Fibroblast of pulmonary artery (primary cell): ENCODE measurements at places on chromosomes 5 and 9.

DNA sequence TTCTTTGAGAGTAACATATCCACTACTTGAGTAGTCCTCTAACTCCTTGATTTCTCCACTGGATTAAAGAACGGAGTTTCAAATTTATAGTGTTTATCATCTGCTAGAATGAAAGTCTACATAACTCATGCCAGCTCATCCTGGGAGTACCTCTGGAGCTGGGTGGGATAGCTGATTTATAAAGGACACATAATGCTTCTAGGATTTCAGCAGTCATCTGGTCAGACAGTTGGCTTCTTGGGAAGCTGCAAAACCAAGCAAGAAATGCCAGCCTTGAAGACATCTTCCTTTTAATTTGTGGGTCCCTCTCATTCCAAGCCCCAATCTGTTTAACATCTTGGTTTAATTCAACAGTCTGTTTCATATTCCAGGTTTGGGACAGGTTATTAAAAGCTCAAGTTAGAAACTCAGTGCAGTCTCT lies 3.2 kb downstream of the GALNT10 start:
- no peak for DNase-seq

GRCh38 chr5:34501840-34502239 lies 154.3 kb upstream of the RAI14 start:
- no peak for DNase-seq

GRCh38 chr5:82018462-82018861 lies 46.6 kb downstream of the ATG10 start:
- DNase-seq = peak; percentile 6

GRCh38 chr5:122653087-122654017 lies 121.5 kb upstream of the SNX2 start:
- peak; percentile 56 for DNase-seq

GRCh38 chr5:111135363-111135762 lies 43.2 kb downstream of the WDR36 start:
- DNase-seq = no peak

DNA sequence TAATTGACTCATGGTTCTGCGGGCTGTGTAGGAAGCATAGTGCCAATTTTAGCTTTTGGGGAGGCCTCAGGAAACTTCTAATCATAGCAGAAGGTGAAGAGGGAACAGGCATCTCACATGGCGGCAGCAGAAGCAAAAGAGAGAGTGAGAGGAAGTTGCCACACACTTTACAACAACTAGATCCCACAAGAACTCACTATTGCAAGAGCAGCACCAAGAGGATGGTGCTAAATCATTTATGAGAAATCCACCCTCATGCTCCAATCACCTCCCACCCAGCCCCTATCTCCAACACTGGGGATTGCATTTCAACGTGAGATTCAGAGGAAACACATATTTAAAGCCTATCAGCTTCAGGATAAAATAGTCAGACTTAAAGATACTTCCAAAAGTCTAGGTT lies 36.1 kb upstream of the LPAR1 start:
- no peak for DNase-seq

- no peak for DNase-seq
Measured at GRCh38 chr9:117149996-117150395, 264.9 kb downstream of the ASTN2 start.

DNA sequence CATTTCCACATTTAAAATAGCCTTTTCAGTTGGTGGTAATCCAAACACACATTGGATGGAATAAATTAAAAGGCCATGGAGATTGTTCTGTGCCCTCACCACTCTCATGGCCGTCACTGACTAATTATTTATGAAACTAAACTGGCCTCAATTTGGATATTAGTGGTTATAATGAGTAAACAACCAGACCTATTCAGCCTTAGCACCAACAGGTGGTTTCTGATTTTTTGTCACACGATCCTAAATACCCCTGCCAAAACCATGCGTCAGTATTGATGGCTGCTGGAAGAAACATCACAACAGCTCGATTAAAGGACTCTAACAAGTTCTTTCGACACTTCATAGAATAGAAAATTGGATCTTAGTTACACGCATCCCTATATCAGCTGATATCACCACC lies 276.0 kb upstream of the DAP start:
- DNase-seq = no peak

DNA sequence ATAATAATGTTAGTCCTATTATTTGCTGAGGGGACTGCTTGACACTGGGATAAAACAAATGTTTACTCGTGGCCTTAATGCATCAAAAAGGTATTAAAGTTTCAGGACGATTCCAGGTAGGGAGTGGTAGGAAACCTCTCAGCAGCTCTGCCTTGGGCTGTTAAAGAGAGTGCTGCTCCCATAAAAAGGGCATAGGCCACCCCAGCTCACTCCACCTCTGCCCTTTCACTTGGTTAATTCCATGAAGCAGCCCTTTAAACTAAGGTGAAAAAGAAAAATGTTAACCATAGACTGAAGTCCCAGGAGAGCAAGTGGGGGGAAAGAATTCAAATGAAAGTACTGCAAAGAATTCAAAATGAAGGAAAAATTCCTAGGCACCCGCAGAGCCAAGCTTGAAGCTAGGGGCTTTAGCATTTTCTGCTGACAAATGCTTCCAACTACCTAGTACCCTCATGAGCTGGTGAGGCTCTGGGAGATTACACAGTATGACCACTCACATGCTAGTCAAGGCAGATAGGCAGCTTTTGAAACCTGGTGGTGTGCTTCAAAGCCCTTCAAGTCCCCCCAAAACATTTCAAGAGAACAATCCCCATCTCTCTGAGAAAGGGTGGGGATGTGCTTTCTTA lies 8.5 kb downstream of the KLF9 start:
- no peak for DNase-seq

- DNase-seq = no peak
Measured at GRCh38 chr5:33046091-33046490, 335.0 kb downstream of the NPR3 start.

DNA sequence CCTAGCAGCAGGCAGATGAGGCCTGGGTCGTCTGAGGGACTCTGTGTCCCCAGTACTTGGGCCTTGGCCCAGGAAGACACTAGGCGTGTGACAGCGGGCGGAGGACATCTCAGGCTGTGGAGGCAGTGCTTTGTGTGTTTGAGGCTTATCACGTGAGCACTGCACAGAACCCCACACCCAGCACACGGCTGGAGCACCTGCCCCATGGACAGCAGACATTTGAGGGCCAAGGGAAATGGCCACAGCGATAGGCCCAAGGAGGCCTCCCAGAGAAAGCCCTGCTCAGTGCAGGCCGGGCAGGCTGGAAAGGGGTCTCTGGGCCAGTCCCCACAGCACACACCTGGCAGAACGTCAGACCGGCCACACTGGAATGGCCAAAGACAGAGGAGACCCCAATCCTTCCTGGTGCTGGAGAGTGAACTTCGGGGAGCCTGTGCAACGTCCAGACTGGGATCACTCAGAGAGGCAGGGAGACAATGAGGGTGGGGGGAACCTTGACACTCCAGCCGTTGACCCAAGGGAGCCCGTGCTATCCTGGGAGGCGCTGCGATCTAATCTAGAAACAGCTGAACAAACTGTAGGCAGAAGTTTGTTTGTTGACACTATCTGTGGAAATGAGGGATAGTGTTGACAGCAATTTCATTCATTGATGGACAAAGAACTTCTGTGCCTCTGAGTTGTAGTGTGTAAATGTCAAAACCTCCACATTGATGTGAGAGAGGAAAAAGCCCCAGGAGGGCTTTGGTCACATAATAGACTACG lies 19.6 kb upstream of the FLT4 start:
- DNase-seq = no peak

GRCh38 chr9:93139365-93140182 lies 5.5 kb upstream of the NINJ1 start:
- DNase-seq = no peak

DNA sequence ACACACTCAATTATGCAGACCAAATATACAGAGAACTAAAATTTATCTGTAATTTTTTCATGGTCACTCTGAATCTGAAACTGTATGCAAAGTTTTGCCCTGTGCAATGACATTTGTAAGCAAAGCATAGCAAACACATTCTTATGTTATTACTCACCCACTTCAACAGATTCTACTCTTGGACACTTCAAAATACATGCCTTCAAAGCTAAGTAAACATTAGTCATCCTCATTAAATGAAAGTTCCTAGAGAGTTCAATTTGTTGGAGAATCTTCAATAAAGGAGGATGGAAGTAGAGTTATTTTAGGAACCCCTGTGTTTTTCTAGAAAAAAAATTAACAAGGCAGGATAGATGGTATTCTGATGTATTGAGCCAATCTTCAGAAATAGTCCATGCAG lies 639.7 kb upstream of the C9orf72 start:
- DNase-seq = peak; percentile 45

DNA sequence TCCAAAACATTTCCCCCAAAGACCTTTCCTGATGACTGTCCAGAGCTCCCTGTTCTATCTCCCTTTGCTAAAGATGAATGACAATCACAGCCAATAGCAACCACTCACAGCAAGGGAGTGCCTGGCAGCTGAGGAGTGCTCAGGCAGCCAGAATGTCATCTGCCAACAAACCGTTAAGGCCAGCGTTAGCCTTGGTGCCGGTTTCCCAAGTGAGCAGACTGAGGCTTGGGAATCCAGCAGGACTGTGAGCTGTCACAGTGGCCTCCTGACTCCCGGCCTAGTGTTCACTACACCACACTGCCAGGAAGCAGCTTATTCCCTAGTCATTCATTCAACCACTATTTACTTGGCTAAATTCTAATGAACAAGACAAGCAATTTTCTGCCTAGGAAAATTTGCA lies 24.7 kb downstream of the STK10 start:
- DNase-seq = no peak

- DNase-seq = no peak
Measured at GRCh38 chr5:172455087-172455381, 709 bp upstream of the SH3PXD2B start.

GRCh38 chr5:137563301-137563645 lies 64.1 kb upstream of the SPOCK1 start:
- DNase-seq = no peak

- DNase-seq = no peak
Measured at GRCh38 chr5:10757043-10757442, 4.0 kb downstream of the DAP start.
